ENCODE measurements at places on chromosomes 5 and 9.

DNA sequence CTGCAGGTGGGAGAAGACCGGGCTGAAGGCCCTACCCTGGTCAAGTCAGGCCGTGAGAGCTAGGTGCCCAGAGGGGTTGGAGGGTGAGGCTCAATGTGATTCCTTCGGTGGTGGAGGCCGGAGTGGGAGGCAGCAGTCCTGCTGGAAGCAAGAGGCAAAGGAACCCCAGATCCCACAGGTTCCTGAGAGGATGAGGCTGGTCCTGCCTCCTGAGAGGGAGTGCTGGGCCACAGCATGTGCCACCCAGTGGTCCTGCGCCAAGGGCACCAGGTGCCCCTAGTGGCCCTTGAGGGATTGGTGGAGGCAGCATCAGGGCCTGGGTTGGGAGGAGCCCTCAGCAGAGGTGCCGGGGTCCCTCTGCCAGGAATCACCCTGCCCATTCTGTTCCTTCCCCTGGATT lies 59.1 kb downstream of the BARX1 start:
- no peaks in the 10 kb centered on the region for H3K36me3 ChIP-seq
- no peak for DNase-seq
- H3K27ac ChIP-seq: peak overlapping the region; percentile 48
- peaks cover 4% of the 10 kb centered on the region for H3K27me3 ChIP-seq
- peaks cover 19% of the 10 kb centered on the region for H3K4me1 ChIP-seq

DNA sequence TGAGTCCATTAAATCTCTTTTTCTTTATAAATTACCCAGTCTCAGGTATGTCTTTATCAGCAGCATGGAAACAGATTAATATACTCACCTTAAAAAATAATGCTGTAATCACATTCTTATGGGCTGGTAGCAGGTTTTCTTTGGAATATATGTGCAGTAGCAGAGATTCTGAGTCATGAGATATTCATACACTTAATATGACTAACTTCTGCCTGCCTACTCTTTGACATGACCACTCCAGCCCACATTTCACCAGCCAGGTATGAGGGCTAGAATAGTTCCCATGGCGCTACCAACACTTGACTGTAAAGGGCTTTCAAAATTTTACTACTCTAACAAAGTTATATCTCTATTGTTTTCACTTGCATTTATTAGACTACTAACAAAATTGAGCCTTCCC lies 74.1 kb upstream of the GHR start:
- H3K4me3 ChIP-seq: no peak overlapping the region
- peaks cover under 1% of the 10 kb centered on the region for H3K27me3 ChIP-seq
- no peaks in the 10 kb centered on the region for H3K4me1 ChIP-seq
- DNase-seq: no peak
- peaks cover 4% of the 10 kb centered on the region for H3K36me3 ChIP-seq
- no peak overlapping the region for H3K27ac ChIP-seq

GRCh38 chr5:125236007-125236406 lies 489.6 kb upstream of the ZNF608 start:
- H3K27ac ChIP-seq: no peak overlapping the region
- no peaks in the 10 kb centered on the region for H3K36me3 ChIP-seq
- no peaks in the 10 kb centered on the region for H3K4me1 ChIP-seq
- DNase-seq: no peak
- H3K4me3 ChIP-seq: no peak overlapping the region
- H3K27me3 ChIP-seq: no peaks in the 10 kb centered on the region

DNA sequence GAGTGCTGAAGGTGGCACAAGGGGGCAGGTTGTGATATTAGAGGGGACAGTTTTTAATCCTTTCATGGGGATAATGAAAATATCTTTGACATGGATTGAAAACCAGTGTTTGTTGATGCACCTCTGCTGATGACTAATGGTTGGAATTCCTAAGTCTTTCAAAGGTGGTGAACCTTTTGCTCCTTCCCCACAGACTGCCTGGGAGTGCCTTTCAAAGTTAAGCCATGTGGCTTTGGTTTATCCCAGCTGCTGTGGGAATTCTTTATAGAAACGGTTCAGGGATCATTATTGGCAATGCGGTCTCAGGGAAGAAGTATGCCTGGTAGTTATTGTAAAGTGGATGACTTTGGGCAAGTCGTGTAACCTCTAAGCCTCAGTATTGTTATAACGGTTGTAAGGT lies 45.7 kb downstream of the PIP5K1B start:
- H3K27me3 ChIP-seq: peaks cover 9% of the 10 kb centered on the region
- H3K27ac ChIP-seq: no peak overlapping the region
- H3K4me3 ChIP-seq: no peak overlapping the region
- no peaks in the 10 kb centered on the region for H3K36me3 ChIP-seq

GRCh38 chr9:130531670-130532069 lies 47.7 kb upstream of the FUBP3 start:
- H3K4me1 ChIP-seq: peaks cover under 1% of the 10 kb centered on the region
- no peak overlapping the region for H3K4me3 ChIP-seq
- peaks cover 20% of the 10 kb centered on the region for H3K27me3 ChIP-seq
- DNase-seq: no peak

DNA sequence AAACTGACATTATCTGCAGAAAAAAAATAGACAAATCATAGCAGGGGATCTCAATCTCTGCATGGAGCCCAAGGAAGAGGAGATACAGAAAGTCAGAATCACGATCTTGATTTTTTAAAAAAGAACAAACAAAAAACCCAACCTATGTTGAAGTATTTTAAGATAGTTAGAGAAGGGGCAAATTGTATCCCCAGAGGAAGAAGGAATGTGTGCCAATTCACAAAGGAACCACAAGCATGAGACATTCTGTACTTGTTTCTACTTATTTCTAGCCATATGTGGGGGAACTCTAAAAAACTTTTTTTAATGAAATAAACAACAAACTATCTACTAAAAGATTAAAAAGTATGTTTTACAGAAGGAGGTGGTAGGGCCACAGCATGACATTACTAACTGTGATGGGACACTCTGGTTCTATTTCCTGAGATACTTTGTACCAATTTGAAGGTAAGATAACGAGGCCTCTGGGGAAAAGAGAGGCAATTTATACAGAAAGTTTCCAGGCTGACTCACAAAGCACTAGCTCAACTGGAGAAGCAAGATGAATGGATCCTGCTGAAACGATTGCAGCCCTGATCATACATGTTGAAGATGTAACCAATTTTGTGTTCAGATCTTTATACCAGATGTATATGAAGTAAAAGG lies 22.5 kb downstream of the RANBP3L start:
- DNase-seq: no peak
- H3K4me3 ChIP-seq: no peak overlapping the region
- H3K27ac ChIP-seq: no peak overlapping the region

GRCh38 chr9:110605565-110605964 lies 26.0 kb upstream of the SVEP1 start:
- no peak for DNase-seq
- H3K4me1 ChIP-seq: no peaks in the 10 kb centered on the region
- H3K36me3 ChIP-seq: no peaks in the 10 kb centered on the region

DNA sequence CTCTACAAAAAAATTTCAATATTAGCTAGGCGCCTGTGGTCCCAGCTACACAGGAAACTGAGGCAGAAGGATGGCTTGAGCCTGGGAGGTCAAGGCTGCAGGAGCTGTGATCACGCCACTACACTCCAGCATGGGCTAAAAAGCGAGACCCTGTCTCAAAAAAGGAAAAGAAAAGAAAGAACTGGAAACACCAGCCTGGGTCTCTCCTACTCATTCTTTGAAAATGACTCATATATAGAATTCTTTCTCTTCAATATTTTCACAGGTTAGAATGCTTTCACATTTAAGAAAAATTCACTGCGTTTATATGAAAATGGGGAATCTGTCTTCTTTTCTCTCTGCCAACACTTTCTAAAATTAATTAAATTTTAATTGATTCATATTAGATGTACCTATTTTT lies 115.6 kb downstream of the TRPM6 start:
- H3K36me3 ChIP-seq: no peaks in the 10 kb centered on the region
- no peaks in the 10 kb centered on the region for H3K4me1 ChIP-seq
- peaks cover 21% of the 10 kb centered on the region for H3K27me3 ChIP-seq
- no peak overlapping the region for H3K27ac ChIP-seq
- H3K4me3 ChIP-seq: no peak overlapping the region

DNA sequence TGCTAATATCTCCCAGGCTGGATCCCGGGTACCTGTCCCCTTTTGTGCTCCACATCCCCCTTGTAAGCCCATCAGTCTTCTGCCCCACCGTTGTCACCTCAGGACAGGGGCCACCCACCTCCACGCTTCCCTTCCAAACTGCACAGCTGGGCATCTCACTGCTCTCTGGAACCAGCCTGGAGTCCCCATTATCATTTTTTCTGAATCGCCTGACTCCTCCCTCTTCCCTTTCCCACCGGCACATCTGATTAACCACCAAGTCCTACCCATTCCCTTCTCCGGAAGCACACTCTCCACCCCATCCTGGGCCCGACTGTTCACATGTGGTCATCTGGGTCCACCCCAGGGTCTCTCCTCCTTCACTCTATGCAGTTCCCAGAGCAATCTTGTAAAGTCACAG lies 53.9 kb downstream of the PSD2 start:
- H3K4me3 ChIP-seq: peak overlapping the region; percentile 81
- DNase-seq: no peak
- peaks cover 16% of the 10 kb centered on the region for H3K4me1 ChIP-seq

- no peak overlapping the region for H3K4me3 ChIP-seq
- no peaks in the 10 kb centered on the region for H3K36me3 ChIP-seq
- H3K4me1 ChIP-seq: no peaks in the 10 kb centered on the region
- no peak overlapping the region for H3K27ac ChIP-seq
- DNase-seq: no peak
These were observed 363.5 kb downstream of the DEPDC1B start for GRCh38 chr5:60336491-60336890.

GRCh38 chr9:121220996-121221663 lies 19.5 kb upstream of the RAB14 start:
- peaks cover 2% of the 10 kb centered on the region for H3K4me1 ChIP-seq
- no peak overlapping the region for H3K4me3 ChIP-seq
- no peaks in the 10 kb centered on the region for H3K36me3 ChIP-seq
- H3K27me3 ChIP-seq: no peaks in the 10 kb centered on the region
- no peak overlapping the region for H3K27ac ChIP-seq
- no peak for DNase-seq

DNA sequence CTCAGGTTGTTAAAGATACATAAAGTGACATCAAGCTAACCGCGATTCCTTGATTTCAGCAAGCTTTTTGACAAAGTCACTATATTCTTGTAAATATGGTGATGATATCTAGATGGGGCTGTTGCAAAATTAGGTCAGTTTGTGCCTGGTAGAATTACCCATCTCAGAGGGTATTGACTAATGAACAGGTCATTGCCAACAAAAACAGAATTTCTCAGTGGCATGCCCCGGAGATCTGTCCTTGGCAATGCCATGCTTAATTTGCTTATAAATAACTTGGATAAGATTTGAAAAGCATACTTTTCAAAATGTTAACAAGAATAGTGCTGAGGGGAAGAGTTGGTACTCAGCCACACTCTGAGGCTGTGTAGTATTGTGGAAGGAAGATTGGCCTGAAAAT lies 783.3 kb upstream of the SEMA6A start:
- H3K36me3 ChIP-seq: no peaks in the 10 kb centered on the region
- H3K4me3 ChIP-seq: no peak overlapping the region
- no peaks in the 10 kb centered on the region for H3K27me3 ChIP-seq
- no peak overlapping the region for H3K27ac ChIP-seq
- DNase-seq: no peak
- no peaks in the 10 kb centered on the region for H3K4me1 ChIP-seq

- peaks cover 5% of the 10 kb centered on the region for H3K36me3 ChIP-seq
- no peak overlapping the region for H3K4me3 ChIP-seq
- no peak for DNase-seq
- H3K4me1 ChIP-seq: no peaks in the 10 kb centered on the region
- H3K27me3 ChIP-seq: no peaks in the 10 kb centered on the region
- no peak overlapping the region for H3K27ac ChIP-seq
These were observed 61.1 kb upstream of the IFNE start for GRCh38 chr9:21543187-21543586.

DNA sequence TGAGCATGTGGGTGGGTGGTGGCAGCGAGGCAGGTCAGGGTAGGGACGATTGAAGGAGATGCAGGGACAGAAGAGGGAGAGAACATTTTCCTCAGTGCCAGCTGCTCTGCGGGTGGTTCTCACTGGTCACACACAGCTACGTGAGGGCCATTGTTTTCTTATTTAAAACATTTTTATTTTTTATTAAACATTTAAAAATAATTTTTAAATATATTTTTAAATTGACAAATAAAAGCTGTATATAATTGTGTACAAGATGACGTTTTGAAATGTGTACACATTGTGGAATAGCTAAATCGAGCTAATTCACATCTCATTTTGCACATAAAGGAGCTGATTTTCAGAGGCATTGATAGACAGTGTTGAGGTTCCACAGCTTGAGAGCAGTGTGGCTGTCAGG lies 14.0 kb downstream of the FAM240B start:
- peaks cover 5% of the 10 kb centered on the region for H3K27me3 ChIP-seq
- no peaks in the 10 kb centered on the region for H3K36me3 ChIP-seq
- H3K4me3 ChIP-seq: no peak overlapping the region

DNA sequence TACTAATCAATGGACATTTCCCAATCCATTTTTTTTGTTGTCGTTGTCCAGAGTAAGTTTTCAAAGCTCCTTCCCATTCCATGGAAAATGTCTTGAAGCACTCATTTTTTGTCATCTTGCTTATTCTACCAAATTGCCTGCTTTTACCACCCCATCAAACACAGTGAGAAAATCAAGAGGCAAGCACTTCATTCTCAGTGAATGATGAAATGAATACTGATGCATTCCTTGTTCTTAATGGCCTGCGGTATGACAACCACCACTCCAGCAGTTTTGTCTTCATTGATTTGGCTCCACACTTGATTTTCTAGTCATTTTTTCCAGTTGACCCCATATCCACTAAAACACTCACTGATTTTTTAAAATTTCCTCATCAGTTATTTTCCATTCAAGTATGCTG lies 193.5 kb upstream of the ANKH start:
- H3K36me3 ChIP-seq: peaks cover 6% of the 10 kb centered on the region
- H3K27me3 ChIP-seq: peaks cover 10% of the 10 kb centered on the region
- H3K4me3 ChIP-seq: no peak overlapping the region
- H3K27ac ChIP-seq: no peak overlapping the region
- H3K4me1 ChIP-seq: no peaks in the 10 kb centered on the region
- DNase-seq: no peak

DNA sequence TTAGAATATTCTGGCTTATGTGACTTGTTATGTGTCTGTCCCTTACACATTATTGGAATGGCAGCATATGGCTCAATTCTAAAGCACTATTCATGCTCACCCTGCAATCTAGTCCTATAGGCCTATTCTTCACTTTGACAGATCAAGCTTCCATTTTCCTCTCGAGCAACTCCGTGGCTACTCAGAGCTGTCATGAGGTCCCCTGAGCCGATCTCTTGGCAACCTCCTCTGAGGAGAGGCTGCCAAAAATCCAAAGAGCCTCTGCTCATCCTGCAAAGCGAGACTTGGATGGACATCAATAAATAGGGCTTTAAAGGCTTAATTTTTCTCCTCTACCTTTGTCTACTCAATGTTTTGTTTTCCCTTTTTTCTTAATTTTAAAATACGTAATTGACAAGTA lies 163.8 kb downstream of the GABRB2 start:
- no peak overlapping the region for H3K4me3 ChIP-seq
- no peaks in the 10 kb centered on the region for H3K27me3 ChIP-seq
- H3K27ac ChIP-seq: no peak overlapping the region
- no peaks in the 10 kb centered on the region for H3K4me1 ChIP-seq
- DNase-seq: no peak
- no peaks in the 10 kb centered on the region for H3K36me3 ChIP-seq
